ENCODE measurements at places on chromosomes 2 and 18.

GRCh38 chr2:224400886-224401632 lies 848 bp downstream of the FAM124B start:
- DNase-seq = no peak

DNA sequence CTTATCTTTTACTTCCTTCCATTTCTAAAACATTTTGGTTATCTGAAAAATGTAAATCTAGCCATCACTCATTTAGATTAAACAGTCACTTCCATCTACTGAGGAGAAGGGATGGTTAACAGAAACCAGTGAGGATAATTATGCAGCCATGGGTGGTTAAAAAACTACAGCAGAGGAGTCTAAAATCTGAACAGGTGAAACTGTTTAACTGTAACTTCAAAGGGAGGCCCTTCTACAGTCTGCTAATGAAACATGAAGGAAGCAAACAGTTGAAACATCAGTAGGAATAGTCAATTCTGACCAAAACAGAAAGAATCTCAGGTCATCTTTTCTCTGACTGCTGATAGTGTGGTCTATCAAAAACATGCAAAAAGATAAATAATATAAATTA lies 71.0 kb downstream of the DTNB start:
- DNase-seq = no peak

- DNase-seq = no peak
These were observed 170.6 kb upstream of the NCK2 start for GRCh38 chr2:105573910-105574655.

- DNase-seq = no peak
These were observed 81.5 kb upstream of the COL3A1 start for GRCh38 chr2:188892636-188893035.

GRCh38 chr2:56018267-56018666 lies 94.7 kb upstream of the EFEMP1 start:
- DNase-seq = no peak

DNA sequence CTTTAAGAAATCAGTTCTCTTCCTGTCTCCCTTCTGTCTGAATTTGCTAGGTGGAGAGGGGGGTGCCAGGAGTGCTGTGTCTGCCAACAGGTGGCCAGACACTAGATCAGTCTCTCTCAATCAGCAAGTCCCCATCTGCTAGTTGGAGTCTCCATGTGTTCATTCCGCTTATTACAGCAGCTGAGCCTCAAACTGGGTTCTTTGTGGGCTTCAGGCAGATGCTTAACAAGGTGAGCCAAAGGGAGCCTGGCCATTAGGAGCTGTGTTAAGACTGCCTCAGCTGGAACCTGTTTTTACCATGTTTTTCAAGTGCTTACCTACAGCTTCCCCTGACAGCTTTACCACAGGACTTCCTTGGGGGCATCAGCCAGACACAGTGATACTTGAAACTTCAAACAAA lies 401.9 kb downstream of the LRP1B start:
- DNase-seq = no peak

GRCh38 chr2:132479155-132479554 lies 62.5 kb downstream of the GPR39 start:
- DNase-seq = no peak

DNA sequence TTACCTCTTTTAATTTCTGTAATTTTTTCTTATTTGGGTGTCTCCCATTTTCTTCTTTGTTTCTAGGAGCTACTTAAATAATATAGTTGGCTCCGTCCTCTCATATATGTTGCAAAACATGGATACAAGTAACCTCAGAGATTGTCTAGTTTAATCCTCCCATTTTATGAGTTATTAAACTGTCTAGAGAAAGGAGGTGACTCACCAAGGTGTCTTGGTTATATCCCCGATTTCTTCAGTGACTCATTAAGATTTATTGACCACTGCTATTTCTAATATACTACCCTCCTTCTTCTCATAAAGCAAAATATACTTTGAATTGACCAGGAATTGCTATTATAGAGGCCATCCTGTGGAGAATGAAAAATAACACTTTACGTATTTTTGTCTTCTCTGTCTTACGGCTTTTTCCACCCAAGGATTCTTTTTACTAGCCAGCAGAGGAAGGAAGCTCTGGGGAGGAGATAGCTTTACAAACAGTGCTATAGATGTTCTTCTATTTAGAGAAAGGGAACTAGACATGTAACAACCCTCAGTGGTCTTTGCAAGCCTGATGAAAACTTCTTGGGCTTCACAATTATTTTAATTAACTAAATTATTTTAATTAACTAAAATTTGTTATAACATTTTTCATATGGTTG lies 300.4 kb upstream of the TNP1 start:
- no peak for DNase-seq

DNA sequence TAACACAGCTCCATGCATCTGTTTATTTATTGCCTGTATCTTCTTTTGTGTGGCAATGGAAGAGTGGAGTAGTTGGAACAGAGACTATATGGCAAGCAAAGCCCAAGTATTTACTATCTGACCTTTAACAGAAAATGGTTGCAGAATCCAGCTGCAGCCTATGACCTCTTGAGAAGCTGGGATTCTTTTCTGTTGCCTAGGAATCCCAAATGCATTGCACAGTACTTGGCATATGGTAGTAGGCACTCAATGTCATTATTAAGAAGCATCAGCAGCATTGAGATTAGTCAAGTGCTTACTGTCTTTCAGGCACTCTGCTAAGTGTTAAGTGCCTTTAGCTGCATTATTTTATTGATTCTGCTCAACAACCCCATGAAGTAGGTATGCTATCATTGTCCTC lies 331.6 kb downstream of the CCDC85A start:
- no peak for DNase-seq

GRCh38 chr2:95539836-95540235 lies 52.0 kb upstream of the TRIM43 start:
- DNase-seq = no peak

- DNase-seq = no peak
These were observed 36.8 kb downstream of the CPS1 start for GRCh38 chr2:210593166-210593565.

DNA sequence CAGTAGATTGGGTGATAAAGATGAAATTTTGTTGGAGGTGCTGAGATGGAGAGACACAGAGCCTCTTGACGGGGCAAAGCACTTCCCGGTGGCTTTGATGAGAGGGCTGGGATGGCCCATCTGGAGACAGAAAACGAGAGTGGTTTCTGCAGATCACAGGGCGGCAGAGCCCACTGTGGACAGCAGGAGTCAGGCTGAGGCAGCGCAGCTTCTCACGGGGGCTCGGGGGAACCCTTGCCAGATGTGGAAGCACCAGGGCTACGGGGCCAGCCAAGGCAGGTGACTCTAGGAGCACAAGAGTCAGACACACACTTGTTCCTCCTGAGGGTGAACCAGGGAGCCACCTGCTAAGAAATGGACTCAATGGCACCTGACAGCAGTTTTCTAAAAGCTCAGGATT lies 78.5 kb downstream of the TPO start:
- DNase-seq = no peak

- DNase-seq = no peak
These were observed 18.1 kb upstream of the ETAA1 start for GRCh38 chr2:67379048-67379447.

- DNase-seq = no peak
These were observed 421.8 kb upstream of the CDH7 start for GRCh38 chr18:65329010-65329409.

- DNase-seq = no peak
These were observed 311.7 kb upstream of the PKDCC start for GRCh38 chr2:41736105-41736567.

DNA sequence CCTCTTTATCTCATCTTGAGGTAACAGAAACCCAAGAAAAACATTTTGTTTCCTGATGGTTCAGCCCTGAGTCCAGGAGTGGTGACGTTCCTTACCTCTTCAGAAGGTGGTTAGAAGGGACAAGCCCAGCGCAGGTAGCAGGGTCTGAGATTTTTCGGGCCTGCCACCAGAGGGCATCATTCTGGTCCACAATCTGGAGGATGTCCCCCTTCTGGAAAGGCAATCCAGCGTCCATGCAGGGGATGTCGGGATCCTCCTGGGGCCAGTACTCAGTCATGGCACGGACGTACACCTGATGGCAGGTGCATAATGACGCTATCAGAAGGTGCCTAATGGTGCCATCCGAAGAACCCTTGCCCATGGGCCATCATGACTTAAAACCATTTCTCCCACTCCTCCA lies 17.7 kb downstream of the MPP4 start:
- no peak for DNase-seq

GRCh38 chr2:129735576-129735975 lies 243.9 kb upstream of the RAB6C start:
- no peak for DNase-seq

- DNase-seq = no peak
These were observed 76.8 kb downstream of the DYSF start for GRCh38 chr2:71530211-71530610.

DNA sequence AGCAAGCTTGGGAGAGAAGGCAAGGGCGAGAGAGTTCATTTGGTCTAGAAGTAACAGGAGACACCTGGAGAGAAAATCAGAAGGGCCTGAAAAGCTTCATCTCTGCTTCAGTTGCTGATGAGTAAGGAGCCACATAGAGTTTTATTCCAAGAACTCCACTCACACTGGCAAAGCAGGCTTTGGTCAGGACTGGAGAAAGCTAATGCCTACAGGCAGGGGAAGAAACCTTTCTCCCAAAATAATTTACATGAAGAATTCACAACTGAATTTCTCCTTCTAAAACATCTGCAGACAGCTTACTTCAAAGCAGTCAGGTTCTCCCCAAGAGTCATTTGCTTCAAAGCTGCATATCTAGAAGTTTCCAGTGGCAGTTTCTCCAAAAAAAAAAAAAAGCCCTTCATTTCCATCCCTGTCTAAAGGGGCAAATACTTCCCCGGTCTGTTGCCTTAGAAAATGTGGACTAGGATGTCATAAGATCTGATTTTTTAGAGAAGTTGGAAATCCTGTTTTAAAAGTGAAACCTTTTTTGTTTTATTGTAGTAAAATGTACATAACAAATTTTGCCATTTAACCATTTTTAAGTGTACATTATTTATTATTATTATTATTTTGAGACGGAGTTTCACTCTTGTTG lies 46.3 kb downstream of the TMEM247 start:
- no peak for DNase-seq

- DNase-seq = no peak
These were observed 91.8 kb downstream of the PLB1 start for GRCh38 chr2:28587526-28588291.

DNA sequence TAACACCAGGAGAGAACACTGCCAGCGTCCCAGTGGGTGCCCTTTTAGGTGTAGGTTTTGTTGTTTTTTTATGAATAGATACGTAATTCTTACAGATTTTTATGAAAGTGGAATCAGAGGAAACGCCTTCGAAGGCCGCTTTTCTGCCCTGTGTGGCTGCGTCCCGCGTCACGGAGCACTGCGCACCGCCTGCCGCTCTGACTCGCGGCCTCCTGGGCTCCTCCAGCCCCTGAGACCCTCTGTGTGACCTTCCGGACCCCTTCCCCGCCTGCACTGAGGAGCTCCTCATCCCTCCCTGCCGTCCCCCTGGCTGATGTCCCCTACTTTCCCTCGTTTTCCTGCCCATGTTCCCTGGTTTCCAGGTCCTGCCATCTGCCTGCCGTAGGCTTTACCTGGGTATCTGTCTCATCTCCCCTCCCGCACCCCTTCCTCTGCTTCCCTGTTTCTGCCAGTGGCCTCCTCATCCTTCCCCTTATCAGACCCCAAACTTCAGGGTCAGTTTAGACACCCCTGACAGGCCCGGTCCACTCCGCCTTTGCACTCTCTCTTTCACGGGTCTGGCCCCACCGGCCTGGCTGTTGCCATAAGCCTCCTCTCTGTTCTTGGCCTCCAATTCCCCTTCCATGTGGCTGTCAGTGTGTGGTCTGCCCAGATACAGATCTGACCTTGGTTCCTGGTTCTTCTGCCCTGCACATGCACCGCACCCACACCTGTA lies 32.7 kb downstream of the PDIA6 start:
- DNase-seq = no peak

- no peak for DNase-seq
These were observed 43.4 kb downstream of the ZNF516 start for GRCh38 chr18:76451396-76452331.

- peak; percentile 63 for DNase-seq
These were observed 854.3 kb upstream of the ACVR2A start for GRCh38 chr2:146990311-146991054.

DNA sequence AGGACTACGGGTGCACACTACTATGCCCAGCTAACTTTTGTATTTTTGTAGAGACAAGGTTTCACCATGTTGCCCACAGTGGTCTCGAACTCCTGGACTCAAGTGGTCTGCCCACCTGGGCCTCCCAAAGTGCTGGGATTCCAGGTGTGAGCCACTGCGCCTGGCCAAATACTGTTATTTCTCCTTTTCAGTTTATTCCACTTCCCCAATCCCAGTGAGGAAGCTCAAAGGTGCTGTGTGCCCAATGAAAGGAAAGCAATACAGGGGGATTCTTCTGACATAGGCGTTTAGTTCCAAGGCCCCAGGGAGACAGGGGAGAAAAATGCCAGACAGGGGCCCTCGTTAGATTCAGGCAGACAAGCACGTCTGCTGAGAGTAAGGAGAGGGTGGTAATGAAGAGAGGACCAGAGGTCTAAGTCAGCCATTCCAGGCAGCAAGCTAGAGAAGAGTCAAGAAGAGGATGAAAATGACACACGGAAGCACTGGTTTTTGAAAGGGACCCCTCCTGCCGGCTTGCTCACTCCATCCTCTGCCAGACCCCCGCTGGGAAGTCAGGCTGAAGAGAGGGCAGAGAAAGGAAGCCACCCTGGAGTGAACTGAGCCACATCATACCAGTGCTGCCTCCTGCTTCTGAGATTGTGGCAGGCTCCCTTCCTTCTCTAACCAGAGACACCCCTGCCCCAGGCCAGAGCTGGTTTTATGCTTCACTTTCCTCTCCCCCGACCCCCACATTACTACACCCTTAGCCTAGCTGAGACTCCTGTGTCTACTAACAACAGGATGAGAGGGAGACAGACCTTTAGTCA lies 6.7 kb downstream of the INO80C start:
- no peak for DNase-seq

DNA sequence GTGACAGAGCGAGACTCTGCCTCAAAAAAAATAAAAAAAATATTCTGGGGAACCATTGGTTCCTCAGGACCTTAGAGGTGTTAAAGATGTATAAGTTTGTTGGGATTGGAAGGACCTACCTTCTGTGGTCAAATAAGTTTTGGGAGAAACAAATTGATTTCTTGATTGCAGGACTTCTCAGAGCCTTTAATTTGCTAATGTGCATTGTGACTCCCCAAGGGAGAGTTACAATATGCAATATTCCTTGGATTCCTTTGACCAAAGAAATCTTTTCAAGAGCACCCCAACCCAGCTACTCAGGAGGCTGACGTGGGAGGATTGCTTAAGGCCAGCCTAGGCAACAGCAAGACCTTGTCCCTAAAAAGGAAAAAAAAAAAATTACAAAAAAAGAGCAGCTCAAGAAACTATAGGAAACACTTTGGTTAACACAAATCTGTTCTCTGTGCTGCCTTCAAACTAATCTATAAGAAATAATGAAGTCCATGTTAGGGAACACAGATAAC lies 6.5 kb downstream of the NAGK start:
- no peak for DNase-seq

GRCh38 chr18:75211002-75211621 lies 515 bp downstream of the TSHZ1 start:
- DNase-seq = no peak

DNA sequence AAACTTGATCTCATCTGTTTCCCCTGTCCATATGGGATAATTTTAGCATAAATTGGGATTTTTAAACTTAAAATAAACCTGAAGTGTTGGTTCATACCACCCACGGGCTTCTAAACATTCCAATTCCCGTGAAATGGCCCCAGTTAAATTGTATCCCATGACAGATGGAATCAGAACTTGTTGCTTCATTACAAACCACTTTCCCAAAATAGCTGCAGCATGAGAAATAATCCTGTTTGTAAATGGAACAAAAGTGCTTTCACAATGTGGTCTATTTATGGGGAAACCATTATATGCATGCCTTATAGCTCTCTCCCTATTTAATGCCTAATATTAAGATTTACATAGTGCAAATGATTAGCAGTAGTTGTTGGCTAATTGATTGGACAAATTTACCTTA lies 15.9 kb downstream of the SCG2 start:
- peak; percentile 46 for DNase-seq

Data from fibroblast of the conjunctiva (primary cell).